Stimulated activated CD4-positive, alpha-beta T cell treated with anti-CD3 and anti-CD28 coated beads, Interleukin-15, amount 100 ng/mL, for 48 hours (primary cell): ENCODE measurements at places on chromosomes 1 and 21.

- no peak for DNase-seq
Measured at GRCh38 chr21:37257511-37257966, 9.6 kb downstream of the VPS26C start.

DNA sequence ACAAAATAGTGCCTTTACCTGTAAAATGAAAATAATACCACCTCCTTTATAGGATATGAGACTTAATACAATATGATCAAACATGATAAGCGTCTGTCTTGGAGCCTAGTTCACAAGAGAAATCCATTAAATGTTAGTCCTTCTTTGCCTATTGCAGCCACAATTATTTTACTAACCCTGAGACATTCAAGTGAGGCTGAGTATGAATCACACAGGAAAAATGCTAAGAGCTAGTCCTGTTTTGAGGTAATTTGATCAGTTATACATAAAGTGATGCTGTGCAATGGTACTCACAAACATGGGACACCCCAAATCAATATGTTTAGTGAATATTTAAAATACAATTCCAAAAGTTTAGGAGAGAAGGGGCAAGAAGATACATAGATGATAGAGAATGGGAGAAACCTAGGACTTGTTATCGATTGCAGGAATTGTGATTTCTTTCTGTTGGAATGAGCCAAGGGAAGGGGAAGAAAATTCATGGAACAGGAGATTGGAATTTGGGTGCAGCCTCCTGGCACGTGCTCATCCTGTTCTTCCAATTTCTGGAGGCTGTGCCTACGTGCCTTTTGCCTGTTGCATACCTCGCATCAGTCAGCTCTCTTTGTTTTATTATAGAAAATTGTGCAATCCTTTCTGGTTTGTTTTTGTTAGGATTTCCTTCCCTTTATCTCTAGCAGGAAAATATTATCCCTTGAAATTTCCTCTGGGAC lies 39.9 kb upstream of the BACH1 start:
- no peak for DNase-seq

GRCh38 chr1:34373912-34374311 lies 197.2 kb downstream of the C1orf94 start:
- no peak for DNase-seq

GRCh38 chr1:67771749-67772148 lies 61.5 kb downstream of the GNG12 start:
- no peak for DNase-seq

DNA sequence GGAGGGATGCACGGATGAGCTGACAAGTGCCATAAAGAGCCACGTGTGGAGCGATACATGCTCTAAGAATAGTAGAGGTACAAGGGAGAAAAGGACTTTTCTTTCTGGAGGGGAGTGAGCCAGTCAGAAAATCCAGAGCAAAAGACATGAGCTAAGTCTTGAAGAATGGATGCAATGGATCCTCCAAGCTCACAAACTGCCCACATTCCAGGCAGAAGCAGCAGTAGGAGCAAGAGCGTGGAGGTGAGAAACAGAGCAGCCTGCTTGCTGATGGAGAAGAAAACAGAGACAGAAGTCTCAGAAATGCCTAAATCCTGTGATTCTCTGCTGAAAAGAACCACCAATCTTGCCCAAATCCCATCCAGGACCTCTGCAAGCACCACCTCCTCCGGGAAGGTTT lies 78.2 kb upstream of the RALGPS2 start:
- DNase-seq = no peak

DNA sequence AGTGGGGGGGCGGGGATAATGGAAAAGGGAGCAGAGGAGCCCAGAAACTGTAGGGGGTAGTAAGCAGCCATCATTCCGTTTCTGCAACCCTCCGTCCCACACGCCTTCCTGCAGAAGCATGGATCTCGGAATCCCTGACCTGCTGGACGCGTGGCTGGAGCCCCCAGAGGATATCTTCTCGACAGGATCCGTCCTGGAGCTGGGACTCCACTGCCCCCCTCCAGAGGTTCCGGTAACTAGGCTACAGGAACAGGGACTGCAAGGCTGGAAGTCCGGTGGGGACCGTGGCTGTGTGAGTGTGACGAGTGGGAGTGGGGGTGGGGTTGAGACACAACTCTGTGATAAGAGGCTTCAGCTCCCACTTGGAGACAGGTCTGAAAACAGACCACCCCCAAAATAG lies 706 bp downstream of the CREB3L4 start:
- no peak for DNase-seq

- DNase-seq = no peak
Measured at GRCh38 chr1:234925440-234926263, 203.0 kb downstream of the TOMM20 start.

DNA sequence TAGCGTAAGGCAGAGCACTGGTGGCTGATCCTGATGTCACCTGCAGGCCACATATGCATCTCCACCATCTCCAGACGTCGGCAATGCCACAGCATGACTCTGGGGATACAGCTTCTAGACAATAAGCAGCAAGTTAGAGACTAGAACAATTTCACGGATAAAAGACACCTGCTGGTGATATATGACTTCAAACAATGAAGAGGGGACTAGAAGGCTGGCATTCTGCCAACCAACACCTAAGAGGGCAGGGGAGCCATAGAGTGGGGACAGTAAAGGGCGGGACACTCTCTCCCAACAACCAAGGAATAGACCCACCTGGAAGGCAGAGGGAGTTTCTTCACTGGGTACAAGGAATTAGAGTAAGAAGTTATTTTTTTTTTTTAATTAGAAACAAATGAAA lies 126.7 kb downstream of the SIM2 start:
- no peak for DNase-seq

DNA sequence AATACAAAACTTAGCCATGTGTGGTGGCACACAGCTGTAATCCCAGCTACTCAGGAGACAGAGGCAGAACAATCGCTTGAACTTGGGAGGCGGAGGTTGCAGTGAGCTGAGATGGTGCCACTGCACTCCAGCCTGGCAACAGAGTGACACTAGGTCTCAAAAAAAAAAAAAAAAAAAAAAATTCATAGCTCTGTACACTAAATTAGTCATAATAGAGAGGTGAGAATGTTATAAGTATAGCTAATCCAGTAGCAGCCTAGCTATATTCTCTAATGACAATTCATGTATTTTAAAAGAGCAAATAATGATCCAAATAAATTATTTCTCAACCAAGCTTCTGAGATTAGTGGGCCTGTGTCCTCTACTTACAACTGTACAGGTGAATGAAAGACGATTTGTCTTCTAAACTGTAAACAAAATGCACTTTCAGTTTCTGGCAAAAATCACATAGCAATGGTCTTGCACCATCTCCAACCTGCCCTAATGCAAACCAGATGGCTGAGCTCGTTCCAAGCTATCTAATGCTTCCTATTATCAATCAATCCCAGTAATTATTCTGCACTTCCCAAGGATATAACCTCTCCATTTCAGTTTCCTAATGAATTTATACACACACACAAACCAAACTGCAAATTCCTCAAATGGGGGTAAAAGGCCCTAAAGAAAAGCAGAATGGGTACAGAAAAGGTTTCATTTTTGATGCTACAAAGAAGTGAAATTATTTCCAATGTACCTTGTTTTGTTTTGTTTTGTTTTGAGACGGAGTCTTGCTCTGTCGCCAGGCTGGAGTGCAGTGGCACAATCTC lies 56.5 kb downstream of the GATAD2B start:
- DNase-seq = no peak

DNA sequence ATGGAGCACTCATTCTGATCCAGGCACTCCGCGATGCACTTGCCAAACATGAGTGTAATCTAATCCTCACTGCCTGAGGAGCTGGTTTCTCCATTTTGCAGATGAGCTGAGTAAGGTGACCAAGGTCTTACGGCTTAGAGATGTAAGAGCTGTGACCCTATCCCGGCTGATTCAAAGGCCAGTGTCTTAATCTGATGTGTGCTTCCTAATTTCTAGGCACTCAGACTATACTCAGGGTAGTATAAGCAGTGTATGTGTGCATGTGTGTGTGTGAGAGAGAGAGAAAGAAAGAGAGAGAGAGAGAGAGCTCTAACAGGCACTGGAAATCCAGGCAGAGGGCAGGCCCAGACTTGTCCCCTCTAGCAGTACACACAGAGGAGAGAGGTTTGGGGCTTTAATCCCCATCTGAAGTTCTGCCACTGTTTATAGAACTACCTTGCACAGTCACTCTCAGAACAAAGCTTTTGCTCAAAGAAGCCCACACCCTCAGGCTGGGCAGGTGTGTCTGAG lies 188.2 kb downstream of the ZBTB18 start:
- no peak for DNase-seq

- DNase-seq = no peak
Measured at GRCh38 chr1:84758968-84759491, 68.8 kb upstream of the SSX2IP start.

DNA sequence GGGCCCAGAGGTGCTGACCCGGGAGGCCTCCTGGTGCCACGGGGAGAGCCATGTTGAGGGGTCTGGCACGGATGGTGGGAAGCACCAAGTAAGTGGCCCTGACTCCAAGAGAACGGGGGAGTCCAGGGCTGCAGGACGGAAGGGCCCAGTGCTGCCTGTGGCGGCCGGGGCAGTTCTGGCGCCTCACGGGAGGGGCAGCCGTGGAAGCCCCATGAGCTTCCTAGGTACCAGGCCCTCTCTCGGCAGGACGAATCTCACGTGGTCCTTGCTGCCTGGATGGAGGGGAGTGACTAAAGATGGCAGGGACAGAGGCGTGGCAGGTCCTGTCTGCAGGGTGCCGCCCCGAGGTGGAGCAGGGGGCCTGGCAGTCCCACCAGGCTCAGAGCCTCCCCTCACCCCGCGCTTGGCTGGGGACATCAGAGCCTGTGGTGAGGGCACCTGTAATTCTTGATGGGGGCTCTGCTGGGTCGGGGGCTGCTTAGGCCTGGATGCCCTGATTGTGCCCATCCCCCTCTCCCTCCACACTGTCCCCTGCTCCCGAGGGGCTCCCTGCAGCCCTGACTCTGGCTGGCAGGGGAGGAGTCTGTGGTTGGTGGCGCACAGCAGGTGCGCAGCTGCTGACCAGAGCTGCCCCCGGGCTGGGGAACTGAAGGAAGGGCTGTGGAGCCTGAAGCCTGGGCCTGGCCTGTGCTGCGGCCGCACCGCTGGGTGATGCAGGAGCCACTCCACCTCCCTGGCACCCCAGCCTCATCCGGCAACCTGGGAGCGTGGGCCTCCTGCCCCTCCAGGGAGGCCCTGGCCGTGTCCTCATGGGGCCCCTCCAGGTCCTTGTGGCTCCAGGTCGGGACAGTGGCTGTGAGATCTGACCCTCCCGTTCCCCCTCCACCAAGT lies 31.4 kb downstream of the POFUT2 start:
- DNase-seq = no peak

- no peak for DNase-seq
Measured at GRCh38 chr1:12634696-12635202, 9.1 kb upstream of the AADACL4 start.

DNA sequence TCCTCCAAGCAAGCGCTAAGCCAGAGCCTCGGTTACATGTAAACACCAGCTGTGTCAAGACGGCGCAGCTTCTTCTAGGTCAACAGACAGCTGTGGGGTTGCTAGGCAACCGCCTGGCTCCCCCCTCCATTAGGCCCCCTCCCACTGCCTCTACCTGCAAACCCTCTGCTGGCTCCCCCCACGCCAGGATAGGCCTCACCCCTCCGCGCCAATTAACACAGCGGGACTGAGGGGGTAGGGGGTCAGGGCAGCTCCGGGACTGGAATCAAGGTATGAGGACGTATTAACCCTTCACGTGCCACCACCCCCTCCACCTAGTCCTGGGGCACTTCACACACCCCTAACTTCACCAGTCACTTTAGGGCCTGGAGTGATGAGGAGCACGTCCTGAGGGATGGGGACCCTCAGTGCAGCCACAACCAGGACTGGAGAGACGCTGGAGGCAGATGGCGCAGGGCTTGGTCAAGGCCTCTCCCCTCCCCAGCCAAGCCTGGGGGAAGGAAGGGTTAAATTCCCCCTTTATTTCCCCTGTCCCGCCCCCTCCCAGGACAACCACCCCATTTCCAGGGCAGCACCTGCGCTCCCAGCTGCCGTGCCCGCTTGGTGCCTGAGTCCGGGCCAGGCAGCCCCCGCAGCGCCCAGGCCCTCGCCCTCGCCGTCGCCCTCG lies 37.4 kb upstream of the WASF2 start:
- no peak for DNase-seq

- DNase-seq = no peak
Measured at GRCh38 chr1:239538239-239538988, 152.0 kb downstream of the CHRM3 start.

- DNase-seq = no peak
Measured at GRCh38 chr1:18630511-18631495, at the start of gene PAX7. TSS of gene PAX7 (plus strand) at chr1:18630846. CDS start at chr1:18631604, 758 bp downstream.

- no peak for DNase-seq
Measured at GRCh38 chr1:28779751-28780408, 32.1 kb upstream of the OPRD1 start.

DNA sequence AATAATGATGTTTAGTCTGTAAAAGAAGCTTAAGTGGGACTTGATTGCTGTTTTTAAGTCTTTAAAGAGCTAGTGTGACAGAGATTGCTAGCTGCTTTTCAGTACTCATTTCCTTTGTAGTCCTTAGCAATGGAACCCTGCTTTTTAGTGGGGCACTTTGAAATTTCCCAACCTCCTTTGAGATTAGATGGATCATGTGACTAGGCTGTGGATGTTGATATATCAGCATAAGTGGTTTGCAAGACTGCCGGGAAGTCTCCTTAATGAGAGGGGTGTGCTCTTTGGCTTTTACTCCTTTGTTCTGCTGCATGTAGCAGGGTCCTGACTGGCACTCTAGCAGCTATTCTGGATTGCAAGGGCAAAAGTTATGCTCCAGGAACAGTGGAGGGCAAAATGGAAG lies 11.2 kb upstream of the RCOR3 start:
- no peak for DNase-seq

GRCh38 chr1:117615474-117615873 lies 9.6 kb downstream of the TENT5C start:
- DNase-seq = no peak

DNA sequence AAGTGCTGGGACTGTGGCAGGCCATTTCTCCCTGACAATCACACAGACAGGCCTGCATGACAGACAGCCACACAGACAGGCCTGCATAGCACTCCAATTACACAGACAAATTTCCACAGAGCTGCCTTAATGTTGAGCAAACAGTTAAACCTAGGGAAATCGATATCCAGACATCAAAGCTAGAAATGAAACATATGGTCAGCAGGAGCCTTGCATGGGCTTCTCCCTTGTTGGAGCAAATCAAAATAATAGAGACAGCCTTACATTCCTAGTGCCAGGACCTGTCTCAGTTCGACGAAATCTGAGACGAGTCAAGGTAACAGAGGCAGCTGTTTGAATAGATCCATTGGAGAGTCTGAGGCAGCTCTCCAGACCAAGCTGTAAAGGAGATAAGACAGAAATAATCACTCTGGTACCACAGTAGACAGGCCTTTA lies 42.4 kb downstream of the OLFML3 start:
- no peak for DNase-seq

DNA sequence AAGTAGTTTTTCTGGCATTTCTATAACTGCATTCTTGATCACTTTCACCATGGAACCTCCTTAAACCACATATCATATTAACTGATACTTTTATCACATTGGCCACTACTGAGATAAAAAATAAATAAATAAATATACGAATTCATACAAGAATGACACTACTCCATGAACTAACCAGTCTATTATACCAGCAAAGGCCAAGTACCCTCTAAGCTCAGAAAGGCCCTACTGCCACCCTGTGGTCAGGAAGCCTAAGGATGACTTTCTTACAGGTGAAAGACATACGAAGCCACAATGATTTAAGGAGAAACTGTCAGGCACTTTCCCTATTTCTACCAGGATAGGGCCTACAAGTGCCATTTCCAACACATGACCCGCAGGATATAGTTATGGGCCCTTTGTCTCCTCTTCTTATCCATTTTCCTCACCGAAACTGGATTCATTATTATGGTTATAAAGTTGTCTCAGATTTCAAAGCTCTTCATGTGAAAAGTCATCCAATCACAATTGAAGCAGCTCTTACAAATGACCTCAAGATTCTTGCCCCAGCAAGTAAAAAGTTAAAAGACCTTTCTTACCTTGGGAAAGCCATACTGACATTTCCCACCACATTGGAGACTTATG lies 23.9 kb downstream of the DNAJC8 start:
- peak; percentile 37 for DNase-seq
